ENCODE measurements at places on chromosomes 6 and 20.

- DNase-seq: no peak
Measured at GRCh38 chr6:116371120-116371917, 572 bp downstream of the DSE start.

- DNase-seq: no peak
Measured at GRCh38 chr6:139373928-139374356, 506 bp downstream of the CITED2 start.

- DNase-seq: no peak
Measured at GRCh38 chr6:69883551-69883950, 17.2 kb downstream of the COL19A1 start.

DNA sequence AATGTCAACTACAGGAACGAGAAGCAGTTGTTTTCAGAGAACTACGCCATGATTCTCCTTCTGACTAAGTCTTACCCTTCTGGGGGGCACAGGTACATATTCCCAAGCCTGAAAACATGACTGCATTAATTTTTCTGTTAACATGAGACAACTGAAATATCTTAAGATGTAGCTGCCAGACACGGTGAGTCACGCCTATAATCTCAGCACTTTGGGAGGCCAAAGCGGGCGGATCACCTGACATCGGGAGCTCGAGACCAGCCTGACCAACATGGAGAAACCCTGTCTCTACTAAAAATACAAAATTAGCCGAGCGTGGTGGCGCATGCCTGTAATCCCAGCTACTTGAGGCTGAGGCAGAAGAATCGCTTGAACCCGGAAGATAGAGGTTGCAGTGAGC lies 21.7 kb downstream of the TBC1D20 start:
- no peak for DNase-seq

GRCh38 chr20:24027229-24027628 lies 38.6 kb upstream of the GGTLC1 start:
- DNase-seq: peak; percentile 44

GRCh38 chr6:56922645-56923044 lies 32.3 kb upstream of the BEND6 start:
- DNase-seq: no peak

DNA sequence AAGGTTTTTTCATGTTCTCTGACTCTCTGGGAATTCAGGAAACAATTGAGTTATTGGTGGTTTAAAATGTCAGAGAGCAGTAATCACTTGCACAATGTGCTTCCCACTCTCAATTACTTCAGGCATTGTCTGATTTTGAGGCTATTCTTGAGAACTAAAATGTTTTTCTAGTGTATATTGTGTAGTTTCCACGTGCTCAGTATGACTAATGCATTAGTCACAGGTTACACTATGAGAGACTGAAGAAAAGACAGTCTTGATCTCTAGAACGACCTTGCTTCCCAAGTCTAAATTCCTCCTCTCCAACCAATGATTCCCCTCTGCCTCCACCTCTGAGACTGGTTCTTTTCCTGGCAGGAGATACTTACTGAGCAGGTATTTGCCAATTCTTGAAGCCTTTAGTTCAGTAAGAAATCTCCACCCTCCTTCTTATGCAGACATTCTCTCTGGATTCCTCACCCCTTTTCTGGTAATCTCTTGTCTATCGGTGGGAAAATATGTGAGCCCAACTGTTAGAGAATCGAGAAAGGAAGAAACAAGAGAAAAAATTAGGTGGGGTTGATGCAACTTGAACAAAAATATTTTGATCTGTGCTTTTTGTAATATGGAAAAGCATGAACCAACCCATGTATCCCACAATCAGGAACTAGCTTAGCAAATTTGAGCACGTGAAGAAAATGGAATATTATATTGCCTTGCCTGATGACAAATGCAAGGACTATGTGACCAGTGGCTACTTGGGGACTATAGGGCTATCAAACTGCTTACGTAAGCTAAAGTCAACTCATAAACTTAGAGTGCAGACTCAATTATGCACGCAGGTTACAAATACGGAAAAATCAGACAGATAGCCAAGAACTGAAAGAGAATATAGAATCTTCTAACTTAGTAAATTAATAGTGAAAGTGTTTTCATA lies 61.1 kb upstream of the SLC22A16 start:
- DNase-seq: no peak

GRCh38 chr20:10584371-10584770 lies 89.4 kb downstream of the JAG1 start:
- DNase-seq: no peak

DNA sequence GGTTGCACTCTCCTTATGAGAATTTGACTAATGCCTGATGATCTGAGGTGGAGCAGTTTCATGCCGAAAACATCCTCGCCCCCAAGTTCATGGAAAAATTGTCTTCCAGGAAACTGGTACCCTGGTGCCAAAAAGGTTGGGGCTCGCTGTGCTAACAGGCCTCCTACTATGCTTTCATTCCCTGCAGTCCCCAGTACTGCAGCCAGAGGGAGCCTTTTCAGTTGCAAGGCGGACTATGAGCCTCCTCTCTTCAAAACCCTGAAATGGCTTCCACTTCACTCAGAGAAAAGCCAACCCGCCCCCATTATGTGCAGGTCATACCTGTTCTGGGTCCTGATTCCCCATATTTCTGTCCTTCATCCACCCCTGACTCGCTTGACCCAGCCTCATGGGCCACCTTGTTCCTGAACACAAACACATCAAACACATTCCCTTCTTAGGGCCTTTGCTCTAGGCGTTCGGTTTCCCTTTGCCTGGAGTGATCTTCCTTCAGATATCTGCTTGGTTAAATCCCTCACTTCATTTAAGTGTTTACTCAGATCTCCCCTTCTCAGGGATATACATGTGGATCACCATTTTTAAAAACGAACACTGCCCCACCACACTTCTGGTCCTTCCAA lies 173.7 kb downstream of the PHACTR1 start:
- no peak for DNase-seq

DNA sequence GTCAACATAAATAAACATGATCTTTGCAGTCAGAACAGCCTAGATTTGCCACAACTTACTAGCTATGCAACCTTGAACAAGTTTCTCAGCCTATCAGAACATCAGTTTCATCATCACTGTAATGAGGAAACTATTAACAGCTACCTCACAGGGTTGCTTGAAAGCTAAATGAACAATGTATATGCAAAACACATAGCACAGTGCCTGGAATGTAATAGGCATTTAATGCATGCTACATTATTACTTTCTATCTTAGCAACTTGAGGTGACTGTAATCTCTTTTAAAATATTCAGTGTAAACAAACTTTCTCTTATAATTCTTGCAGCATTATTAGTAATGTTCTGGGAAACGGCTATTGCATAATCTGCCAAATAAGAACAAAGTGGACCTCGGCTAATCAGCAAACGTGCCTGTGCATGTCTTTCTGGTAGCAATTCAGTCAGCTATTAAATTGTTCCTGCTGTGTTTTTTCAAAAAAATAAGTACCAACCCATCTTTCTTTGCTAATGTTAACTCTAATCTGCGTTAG lies 61.5 kb downstream of the SYNE1 start:
- DNase-seq: no peak

GRCh38 chr6:133460101-133460500 lies 218.9 kb downstream of the EYA4 start:
- DNase-seq: no peak

DNA sequence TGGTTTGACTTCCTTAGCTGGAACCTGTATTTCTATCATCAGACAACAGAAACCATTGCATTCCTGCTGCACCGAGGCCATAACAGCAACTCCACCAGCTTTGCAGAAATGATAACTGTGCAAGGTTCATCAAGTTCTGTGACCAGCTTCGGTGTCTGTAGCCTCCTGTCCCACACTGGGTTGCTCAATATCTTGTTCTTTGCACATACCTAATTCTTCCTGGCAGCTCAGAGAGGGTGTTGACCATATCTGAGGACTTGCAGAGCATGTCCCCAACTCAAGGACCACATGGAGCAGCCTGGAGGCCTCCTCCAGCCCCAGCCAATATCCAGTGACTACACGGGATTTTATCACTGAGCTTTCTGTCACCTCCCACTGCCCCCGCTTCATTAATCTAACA lies 59.3 kb upstream of the SCAF8 start:
- DNase-seq: no peak

GRCh38 chr6:25401711-25402110 lies 122.5 kb downstream of the CARMIL1 start:
- DNase-seq: no peak

GRCh38 chr6:35392111-35392702 lies 49.8 kb downstream of the PPARD start:
- DNase-seq: no peak

- DNase-seq: no peak
Measured at GRCh38 chr6:153591159-153591558, 447.9 kb upstream of the OPRM1 start.

DNA sequence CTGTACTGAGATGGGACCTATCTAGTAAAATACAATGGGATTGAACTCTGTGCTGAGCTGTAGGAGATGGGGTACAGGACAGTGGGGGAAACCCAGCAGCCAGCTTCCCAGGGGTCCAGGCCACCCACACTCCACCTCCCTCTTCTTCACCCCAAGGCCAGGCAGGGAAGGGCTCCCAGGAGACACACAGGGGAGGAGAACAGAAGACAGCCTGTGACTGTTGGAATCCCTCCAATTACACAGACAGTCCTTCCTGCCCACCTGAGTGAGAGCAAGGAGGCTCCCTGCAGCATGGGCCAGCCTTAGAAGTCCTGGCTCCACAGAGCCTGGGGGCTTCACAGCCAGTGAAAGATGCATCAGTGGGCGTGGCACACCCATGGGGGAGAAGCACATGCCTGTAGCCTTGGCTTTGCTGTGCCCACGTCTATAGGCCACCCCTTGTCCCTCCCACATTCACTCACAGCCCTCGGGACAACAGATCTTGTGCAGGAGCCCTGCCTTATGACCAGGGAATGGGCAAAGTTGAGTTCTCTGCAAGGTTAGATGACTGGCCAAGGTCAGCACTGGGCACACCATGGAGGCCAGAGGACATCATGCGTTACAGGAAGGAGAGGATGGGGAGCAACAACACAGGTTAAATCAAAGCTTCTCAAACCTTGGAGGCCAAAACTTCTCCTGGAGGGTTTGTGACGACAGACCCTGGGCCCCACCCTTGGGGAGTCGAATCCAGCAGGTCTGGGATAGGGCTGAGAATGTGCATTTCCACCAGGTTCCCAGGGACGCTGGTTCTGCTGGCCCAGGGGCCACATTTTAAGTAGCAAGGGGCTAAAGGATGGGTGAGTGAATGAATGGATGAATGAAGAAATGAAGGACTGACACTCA lies 12.3 kb upstream of the CST7 start:
- no peak for DNase-seq

- no peak for DNase-seq
Measured at GRCh38 chr6:132465530-132466485, 47.1 kb downstream of the STX7 start.

- no peak for DNase-seq
Measured at GRCh38 chr6:134908906-134909516, 40.9 kb downstream of the ALDH8A1 start.

- no peak for DNase-seq
Measured at GRCh38 chr6:15366003-15366535, 120.2 kb downstream of the JARID2 start.

- no peak for DNase-seq
Measured at GRCh38 chr20:63490416-63490815, 8.5 kb downstream of the EEF1A2 start.

GRCh38 chr6:128580224-128581110 lies 60.1 kb upstream of the PTPRK start:
- DNase-seq: no peak

- DNase-seq: no peak
Measured at GRCh38 chr6:36487698-36488097, 44.9 kb downstream of the KCTD20 start.

DNA sequence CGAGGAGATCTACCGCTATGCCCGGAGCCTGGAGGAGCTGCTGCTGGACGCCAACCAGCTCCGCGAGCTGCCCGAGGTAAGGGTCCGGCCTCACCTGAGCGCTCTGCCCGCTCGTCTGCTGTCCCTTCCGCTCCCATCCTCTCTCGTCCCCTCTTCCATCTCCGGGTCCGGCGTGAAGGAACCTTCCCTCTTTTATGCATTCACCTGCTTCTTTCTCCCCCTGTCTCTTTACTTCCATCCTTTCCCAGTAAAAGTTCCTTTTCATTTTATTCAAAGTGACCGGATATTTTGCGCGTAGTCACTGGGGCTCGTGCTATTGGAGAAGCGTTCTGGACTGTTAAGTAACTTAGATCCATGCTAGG lies 516 bp downstream of the LRRC1 start:
- DNase-seq: no peak

DNA sequence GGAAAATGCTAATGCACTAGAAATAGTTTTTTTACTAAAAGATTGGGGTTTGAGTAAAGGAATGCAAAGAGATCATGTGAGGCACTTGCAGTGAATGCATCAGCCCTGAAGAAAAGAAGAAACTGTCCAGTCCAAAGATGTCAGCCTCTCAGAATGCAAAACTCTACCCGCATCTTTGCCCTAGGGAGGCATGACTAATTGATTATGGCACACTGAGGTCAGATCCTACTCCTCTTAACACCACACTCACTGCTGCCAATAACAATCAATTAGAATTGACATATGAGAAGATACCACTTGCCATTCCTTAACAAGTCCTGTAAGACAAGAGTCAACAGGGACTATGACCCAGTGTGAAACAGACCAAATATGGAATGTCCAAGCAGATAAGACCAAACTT lies 262.3 kb upstream of the PLN start:
- no peak for DNase-seq

DNA sequence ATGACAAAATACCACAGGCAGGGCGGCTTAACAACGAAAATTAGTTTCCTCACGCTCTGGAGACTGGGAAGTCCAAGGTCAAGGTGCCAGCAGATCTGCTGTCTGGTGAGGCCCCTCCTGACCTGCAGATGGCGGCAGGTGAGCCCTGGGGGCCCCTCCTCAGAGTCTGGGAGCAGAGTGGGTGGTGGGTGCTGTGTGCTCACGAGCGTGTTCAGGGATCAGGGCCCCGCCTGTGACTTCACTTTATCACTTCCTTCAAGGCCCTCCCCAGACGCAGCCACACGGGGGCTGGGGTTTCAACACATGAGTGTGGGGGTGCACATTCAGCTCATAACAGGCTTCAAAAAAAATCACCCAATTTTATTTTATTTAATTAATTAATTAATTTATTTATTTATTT lies 39.3 kb downstream of the SLC2A4RG start:
- no peak for DNase-seq

DNA sequence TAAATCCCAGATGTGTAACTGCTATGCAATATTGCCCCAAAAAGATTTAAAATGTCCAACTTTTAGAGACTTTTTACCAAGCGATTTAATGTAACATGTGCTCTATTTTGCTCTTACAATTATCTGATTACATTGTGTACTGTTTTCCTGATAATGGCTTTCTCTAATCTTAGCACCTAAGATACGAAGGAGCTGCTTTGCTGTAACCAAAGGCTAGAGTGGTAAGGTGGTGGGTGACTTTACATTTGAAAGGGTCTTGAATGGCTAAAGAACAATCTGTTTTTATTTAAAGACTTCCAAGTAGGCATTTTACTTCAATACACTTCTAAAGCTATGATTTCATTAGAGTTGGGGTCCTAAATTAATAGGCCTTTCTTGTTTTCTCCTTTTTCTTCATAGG lies 1201.6 kb upstream of the MAP3K7 start:
- DNase-seq: no peak

GRCh38 chr6:25239498-25239897 lies 39.7 kb upstream of the CARMIL1 start:
- no peak for DNase-seq
